ENCODE measurements at places on chromosomes 6 and 20.

DNA sequence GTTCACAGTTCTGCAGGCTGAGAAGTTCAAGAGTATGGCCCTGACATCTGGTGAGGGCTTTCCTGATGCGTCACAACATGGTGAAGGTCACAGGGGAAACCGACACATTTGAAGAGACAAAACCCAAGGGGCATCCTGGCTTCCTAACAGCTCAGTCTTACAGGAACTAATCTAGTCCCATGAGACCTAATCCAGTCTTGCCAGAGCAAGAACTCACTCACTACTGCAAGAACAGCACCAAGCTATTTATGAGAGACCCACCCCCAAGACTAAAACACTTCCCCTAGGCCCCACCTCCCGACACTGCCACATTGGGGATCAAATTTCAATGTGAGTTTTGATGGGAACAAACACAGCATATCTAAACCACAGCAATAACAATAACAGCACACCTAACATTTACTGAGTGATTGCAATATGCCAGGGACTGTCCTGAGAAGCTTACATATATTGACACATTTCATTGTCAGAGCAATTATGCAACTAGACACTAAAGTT, 46.6 kb downstream of the TPBG start:
- DNase-seq: no peak

GRCh38 chr6:51842061-51842803, 245.2 kb downstream of the PKHD1 start:
- DNase-seq: no peak

DNA sequence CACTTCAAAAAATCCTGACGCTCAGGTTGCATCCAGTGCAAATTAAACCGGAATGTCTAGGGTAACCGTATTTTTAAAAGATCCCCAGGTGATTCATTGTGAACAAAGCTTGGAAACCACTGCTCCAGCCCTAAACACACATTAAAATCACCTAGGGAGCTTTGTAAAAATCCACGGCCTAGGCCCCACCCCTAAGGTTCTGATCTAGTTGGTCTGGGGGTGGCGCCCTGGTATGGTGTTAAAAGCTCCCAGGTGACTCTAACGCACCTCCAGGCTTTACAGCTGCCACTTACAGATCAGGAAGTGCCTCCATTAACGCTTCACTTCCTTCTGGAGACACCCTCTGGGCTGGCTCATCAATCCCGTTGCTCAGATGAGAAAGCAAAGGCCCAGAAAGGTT, 92.2 kb downstream of the GRM4 start:
- no peak for DNase-seq

- DNase-seq: peak; percentile 24
Measured at GRCh38 chr6:33694401-33694931, 17.0 kb downstream of the UQCC2 start.

GRCh38 chr6:111989743-111990142, 64.2 kb upstream of the CCN6 start:
- no peak for DNase-seq

DNA sequence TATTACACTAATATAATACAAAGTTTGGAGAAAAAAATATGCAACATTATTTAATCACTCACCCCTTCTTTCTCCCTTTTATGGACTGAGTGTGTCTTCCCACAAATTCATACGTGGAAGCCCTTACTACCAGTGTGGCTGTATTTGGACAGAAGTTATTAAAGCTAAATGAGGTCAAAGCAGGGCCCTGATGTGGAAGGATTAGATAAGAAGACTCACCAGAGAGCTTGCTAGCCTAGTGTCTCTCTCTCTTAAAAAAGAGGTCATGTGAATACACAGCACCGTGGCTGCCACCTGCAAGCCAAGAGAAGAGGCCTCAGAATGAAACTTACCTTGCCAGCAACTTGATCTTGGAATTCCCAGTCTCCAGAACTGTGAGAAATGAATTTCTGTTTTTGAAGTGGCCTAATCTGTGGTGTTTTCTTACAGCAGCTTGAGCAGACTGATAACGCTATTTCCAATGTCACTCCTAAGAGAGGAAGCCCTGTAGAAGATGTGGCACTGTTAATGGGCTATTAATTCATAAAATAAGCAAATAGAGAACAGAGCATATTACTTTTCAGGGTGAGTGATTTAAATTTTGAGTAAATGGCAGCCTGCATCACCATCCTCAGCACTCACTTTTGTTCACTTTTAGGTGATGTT, 233.4 kb downstream of the TBC1D7 start:
- peak; percentile 71 for DNase-seq

DNA sequence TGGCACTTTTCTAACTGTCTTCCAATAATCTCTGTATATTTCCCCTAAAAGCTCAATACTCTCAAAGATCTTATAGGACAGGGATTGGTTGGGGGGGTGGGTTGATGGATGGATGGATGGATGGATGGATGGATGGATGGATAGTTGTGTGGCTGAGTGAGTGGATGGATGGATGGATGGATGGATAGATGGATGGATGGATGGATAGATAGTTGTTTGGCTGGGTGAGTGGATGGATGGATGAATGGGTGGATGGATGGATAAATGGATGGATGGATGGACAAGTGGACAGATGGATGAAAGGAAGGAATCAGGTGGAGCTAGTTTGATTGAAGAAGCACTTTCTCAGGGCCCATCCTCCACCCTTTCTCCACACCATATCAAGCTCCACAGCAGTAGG, 388.8 kb downstream of the CDC5L start:
- DNase-seq: no peak

DNA sequence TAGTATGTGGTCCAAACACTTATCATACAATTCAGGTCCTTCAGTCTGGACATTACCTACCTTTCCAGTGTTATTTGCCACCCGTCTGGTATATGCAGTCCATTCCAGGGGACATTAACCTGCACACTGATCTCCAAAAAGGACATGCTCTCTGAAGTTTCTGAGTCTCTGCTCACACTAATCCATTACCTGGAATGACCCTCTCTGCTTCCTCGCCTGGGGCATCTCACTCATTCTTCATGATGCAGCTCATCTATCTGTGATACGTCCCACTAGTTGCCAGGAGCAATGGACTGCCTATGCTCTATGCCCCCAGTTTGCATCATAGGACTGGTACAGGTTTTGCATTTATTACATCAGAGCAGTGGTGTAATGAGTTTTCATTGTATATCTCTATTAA, 5.9 kb upstream of the TUBB2B start:
- no peak for DNase-seq

- peak; percentile 78 for DNase-seq
Measured at GRCh38 chr6:41039060-41039998, at the start of gene UNC5CL. Gene UNC5CL, minus strand, starts transcription at chr6:41039221. Its CDS starts 4,147 bp downstream, at chr6:41035074.

DNA sequence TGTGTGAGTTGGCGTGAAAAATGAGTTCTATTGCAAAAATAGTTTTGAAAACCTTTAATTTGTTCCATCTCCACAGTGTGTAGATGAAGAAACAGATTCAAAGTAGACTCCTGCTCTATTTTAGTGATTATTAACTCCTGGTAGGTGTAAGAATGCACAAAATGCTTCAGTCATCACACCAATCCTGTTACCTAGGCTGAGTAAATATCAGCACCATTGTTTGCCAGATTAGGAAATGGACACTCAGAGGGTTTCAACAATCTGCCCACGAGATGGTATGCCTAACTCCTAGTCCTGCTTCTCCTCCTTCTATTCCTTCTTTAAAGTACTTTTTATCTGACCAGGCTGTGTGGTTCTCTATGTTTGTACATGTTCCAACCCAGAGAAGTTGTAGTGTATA, 108.9 kb upstream of the AHI1 start:
- no peak for DNase-seq

- DNase-seq: peak; percentile 67
Measured at GRCh38 chr20:5100684-5101347, 18.9 kb downstream of the PCNA start.

GRCh38 chr6:7827142-7827541, 83.4 kb downstream of the TXNDC5 start:
- DNase-seq: no peak

GRCh38 chr6:23170049-23170448, 600.7 kb downstream of the HDGFL1 start:
- no peak for DNase-seq

- no peak for DNase-seq
Measured at GRCh38 chr20:672963-673602, 2.5 kb downstream of the SCRT2 start.

DNA sequence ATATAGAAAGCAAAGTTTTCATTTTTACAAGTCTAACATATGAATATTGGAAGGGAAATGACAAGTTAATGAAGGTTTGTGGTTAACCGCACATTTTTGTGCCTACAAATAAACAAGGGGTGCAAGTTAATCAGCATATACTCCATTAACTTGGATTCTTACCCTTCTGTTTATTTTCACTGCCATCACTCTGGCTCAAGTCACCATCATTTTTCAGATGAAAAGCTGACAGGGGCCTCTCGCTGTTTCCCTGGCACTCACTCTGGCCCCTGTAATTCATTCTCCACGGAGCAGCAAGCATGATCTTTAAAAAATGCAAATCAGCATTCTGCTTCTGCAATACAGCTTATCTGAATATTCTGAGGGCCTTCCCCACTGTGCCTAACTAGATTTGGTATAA, 29.8 kb downstream of the APCDD1L start:
- DNase-seq: no peak

DNA sequence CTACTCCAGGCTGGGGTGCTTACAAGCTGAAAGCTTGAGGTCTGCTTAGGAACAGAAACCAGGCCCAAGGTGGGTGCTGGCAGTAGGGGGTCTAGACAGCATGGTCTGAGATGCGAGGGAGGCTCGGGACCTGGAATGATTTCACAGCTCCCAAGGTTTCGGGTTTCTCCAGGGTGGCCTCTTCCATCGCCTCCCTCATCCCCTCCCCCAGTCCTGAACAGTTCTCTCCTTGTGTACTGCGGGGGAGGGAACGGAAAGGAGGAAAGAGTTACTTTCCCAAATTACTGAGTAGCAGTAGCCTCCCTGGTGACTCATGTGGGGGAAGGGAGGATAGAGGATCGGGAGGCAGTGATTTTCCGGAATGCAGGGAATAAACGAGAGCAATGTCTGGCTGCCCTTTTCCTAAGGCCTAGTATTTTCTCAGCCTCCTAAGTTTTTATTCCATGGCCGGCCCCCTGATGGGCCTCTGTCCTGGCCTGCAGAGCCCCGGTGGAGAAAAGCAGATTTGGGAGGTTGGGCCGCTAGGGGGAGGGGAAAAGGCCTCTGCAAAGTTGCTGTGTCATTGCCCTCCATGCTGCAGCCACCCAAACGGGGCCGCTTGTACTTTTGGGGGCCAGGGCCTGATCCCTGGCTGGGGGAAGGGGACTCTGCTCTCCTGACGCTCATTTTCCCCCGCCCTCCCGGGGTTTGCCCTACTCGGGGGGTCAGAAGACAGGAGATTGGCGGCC, 1.5 kb downstream of the BRD2 start:
- DNase-seq: peak; percentile 90

All from hematopoietic multipotent progenitor cell treated with erythropoietin and hydrocortisone succinate and interleukin-3 and kit ligand, for 8 days (in vitro differentiated cells).